ENCODE measurements at places on chromosomes 2 and 18.

DNA sequence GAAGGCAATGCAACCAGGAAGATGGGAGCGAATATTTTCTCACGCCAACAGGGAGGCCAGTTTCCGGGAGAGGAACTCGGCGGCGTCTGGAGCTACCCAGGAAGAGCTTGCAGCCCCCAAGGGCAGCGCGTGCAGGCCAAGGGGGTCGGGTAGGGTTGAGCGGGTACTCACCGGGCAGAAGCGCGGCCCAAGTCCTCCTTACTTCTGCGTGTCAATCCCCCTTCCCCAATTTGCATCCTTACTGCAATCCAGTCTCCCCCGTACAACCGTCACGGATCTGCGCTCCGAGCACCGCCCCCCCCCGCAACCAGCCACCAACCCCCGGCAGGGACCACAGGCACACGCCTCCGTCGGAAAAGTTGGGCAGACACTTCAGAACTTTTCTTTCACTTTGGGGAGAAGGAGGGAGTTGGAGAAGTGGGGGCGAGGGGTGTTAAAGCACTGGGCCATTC is 1.3 kb downstream of the ATP8B1 start:
- DNase-seq = no peak

DNA sequence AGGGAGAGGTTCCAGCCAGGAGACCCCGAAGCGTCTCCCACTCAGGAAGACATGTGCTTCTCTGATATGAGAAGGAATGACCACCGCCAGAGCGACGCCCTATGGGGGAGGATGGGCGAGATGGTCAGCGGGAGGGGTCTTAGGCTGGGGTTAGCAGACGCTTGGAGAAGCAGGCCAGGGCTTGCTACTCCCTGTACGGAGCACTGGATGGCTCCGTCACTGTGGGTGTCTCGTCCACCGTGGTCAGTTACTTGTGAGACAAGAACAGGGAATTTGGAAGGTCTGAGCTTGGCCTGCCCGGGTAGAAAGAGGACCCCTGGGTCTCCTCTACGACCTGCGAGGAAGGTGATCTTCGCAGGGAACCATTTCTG is 39.8 kb downstream of the TMEM18 start:
- DNase-seq = no peak

- DNase-seq = no peak
Measured at GRCh38 chr18:78639006-78639950, 340.3 kb upstream of the SALL3 start.

DNA sequence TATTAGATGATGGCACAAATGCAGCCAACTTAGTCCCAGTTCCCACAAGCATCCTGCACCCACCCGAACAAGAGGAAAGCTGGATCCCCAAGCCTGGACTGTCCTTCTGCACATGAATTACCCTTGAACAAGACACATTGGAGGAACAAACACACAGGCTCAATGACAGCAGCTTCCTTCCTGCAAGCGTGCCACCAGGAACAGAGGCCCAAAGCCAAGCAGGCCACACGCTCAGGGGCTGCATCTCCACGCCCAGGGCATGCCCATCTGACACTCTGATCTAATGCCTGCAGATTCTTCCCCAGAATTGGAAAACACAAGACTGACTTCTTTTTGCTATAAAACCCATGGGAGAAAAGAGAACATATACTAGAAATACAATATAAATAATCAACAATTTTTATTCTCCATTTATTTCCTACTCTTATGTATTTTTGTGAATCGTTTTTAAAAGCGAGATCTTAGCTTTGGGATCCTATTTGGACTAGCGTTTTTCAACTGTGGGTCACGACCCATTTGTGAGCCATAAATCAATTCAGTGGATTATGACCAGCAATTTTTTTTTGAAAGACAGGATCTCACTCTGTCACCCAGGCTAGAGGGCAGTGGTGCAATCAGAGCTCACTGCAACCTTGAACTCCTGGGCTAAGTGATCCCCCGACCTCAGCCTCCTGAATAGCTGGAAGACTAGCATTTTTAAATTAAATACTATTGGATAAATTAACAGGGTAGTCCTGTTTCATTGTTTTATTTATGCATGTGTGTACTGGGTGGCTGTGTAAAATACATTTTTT is 34.4 kb downstream of the PSTPIP2 start:
- no peak for DNase-seq

DNA sequence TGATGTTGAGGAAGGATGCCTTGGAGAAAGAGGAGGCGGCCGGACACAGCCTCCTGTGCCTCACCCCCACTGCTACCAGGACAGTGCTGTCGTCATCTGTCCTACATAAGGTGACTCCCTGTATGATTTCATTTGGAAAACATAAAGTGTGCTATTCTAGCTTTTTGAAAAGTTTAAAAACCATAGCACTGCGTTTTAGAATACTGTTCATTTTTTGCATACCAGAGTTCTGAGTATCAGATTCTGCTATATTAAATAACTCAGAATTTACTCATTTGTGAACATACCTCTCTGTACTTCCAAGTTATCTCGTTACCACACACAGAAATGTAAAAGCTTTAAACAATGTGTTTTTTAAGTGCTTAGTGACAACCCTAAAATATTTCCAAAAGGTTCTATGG is 302.9 kb downstream of the LRRTM1 start:
- DNase-seq = no peak

- DNase-seq = no peak
Measured at GRCh38 chr18:8762968-8763367, 57.6 kb downstream of the MTCL1 start.

GRCh38 chr18:22385718-22386117 is 32.0 kb downstream of the CTAGE1 start:
- no peak for DNase-seq

GRCh38 chr18:27839141-27839540 is 337.8 kb downstream of the CDH2 start:
- no peak for DNase-seq

- no peak for DNase-seq
Measured at GRCh38 chr2:28054916-28055315, 164.4 kb downstream of the BABAM2 start.

DNA sequence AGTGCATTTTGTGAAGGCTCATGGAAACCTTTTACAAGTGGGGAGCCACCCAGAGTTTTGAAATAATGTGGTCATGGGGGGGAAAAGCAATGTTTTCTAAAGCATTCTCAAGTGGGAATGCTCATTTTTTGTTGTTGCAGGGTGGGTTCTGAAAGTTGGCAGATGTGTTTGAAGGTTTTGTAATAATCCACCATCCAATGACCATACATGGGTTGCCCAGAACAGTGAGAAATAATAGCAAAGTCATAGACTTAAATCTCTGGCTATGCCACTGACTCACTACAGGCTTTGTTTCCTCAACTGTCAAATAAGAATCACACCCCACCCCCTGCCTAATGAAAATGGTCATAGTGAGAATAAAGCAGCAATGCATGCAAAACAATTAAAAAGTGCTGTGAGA is 2.9 kb downstream of the DSG3 start:
- DNase-seq = no peak

- no peak for DNase-seq
Measured at GRCh38 chr2:20267529-20267928, 42.6 kb upstream of the SDC1 start.

Measured in NCI-H1436 treated with DMSO at 0.1 percent for 48 hours (cell line).